ENCODE measurements at places on chromosomes 1 and 21.

DNA sequence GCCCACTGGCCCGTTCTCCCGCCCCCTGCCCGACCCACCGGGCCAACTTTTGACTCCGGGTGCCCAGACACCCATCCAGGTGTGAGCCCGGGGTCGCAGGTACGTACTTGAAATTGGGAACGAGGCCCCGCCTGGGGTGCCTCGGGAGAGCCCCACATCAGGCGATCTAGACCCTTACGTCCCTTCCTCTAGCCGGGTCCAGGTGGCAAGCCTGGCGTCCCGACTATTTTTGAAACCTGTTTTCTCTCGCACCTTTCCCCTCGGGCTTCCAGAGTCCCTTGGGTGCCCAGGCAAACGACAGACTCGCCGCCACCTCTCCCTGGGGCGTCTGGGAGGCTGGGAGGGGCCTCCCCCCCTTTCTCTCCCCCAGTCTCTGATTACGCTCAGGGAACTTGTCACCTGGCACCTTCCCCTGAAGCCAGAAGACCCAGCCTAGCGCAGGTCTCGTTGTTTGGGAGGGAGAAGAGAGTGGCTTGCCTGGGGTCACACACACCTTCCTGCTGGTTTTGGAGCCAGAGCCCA, 898 bp downstream of the LDLRAP1 start:
- DNase-seq, result no peak

- no peak for DNase-seq
These were observed 78.2 kb downstream of the OLFML2B start for GRCh38 chr1:161945306-161946060.

DNA sequence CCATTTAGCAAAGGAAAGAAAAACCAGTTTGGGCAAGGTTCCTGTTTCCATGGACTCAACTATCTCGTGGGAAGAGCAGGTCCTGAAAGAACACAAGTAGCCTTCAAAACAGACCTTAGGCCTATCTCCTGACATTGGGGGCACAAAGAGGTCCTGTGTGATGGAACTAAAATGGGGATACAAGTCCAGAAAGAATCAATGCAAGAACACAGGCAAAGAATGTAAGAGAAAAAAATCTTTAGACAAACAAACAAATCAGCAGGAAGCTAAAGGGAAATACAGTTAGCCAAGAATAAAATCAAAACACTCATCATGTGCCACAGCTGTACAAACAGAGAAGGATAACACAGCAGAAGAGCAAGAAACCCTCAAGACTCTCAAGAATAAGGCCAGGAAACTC, 28.2 kb downstream of the SLC30A10 start:
- no peak for DNase-seq

GRCh38 chr1:94258873-94259331, 21.5 kb upstream of the ARHGAP29 start:
- no peak for DNase-seq
